ENCODE measurements at places on chromosomes 4 and X. TPM values are rescaled to one million over a fixed set of nuclear protein-coding genes. Genes with fewer than 3 reads are reported as not detected.

- no peak for DNase-seq
- H3K4me1 ChIP-seq = peaks cover 7% of the 10 kb centered on the region
- no peak overlapping the region for H3K4me3 ChIP-seq
- H3K27ac ChIP-seq = peak overlapping the region; percentile 74
- H3K36me3 ChIP-seq = no peaks in the 10 kb centered on the region
- H3K27me3 ChIP-seq = no peaks in the 10 kb centered on the region
These were observed 189.1 kb downstream of the SPCS3 start for GRCh38 chr4:176508780-176509331.

DNA sequence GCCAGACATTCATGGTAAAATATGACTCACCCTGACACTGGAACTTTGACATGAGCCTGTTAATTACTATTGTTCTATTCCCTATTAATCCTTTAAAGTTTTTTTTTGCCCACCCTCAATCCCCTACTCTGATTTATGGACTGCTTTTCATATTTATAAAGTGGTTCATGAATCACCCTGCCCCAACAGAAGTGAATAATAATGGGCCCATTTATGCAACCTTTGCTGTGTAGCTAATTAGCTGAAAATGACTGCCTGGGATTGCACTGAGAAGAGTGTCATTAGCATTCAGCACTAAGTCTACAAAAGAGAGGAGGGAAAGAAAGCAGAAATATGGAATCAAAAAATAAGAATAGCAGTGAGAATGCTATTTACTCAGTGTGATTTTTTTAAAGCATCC is 154.3 kb downstream of the COMMD8 start:
- no peak overlapping the region for H3K27ac ChIP-seq
- no peak overlapping the region for H3K4me3 ChIP-seq
- no peaks in the 10 kb centered on the region for H3K36me3 ChIP-seq
- H3K4me1 ChIP-seq = no peaks in the 10 kb centered on the region
- DNase-seq = no peak

DNA sequence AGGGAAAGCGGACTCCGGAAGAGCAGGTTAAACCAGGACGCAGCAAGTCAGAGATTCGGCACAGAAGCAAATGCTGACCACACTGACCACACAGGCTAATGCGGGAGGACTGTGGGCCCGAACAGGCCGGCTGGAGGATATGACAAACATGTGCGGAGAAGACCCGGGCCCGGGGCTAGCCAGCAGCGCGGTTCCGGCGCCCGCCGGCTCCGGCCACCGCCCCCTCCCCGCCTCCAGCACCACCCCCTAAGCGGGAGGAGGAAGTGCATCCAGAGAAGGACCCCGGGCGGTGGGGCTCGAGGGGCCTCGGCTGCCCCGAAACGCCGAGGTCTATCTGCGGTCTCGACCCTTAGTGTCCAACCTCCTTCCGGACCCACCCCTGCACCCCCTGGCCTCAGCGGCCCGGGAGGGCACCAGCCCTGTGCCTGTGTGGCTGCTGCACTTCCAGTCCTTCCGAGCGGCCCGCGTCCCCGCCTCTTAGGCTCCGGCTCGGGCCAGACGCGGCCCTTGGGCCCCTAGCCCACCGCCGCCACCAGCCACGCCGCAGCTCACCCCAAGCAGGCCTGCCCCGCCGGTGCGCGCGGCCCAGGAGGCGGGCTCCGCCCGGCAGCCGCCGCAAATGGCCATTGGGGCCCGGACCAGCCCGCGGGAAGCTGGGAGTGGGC is 2.1 kb downstream of the ELOVL6 start:
- no peaks in the 10 kb centered on the region for H3K36me3 ChIP-seq
- H3K27me3 ChIP-seq = peaks cover 4% of the 10 kb centered on the region
- H3K4me1 ChIP-seq = peaks cover 37% of the 10 kb centered on the region
- peak overlapping the region; percentile 76 for H3K27ac ChIP-seq
- H3K4me3 ChIP-seq = peak overlapping the region; percentile 78

DNA sequence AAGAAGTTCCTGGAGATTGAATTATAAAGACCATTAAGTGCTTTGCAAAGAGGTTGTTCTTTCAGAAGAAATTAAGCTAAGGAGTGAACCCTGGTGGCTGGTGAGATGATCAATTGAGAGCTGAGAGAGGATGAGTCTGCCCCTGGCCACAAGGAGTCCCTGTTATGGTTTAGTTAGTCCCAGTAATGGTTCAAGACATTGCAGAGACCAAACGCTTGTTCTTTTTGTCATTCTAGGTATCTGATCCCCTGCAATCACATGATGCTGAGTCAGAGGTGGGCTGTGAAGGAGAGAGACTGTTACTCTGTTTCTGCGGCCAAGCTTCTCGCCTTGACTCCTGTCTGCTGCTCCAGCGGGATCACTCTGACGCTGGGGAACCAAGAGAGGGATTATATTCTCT is 114.5 kb downstream of the GATB start:
- no peaks in the 10 kb centered on the region for H3K36me3 ChIP-seq
- H3K27me3 ChIP-seq = no peaks in the 10 kb centered on the region
- DNase-seq = no peak

GRCh38 chrX:126551306-126551705 is 1.3 kb downstream of the DCAF12L1 start:
- no peak for DNase-seq
- no peaks in the 10 kb centered on the region for H3K36me3 ChIP-seq
- H3K4me3 ChIP-seq = no peak overlapping the region

- no peak overlapping the region for H3K4me3 ChIP-seq
- no peaks in the 10 kb centered on the region for H3K36me3 ChIP-seq
- H3K27ac ChIP-seq = no peak overlapping the region
- no peaks in the 10 kb centered on the region for H3K27me3 ChIP-seq
- no peaks in the 10 kb centered on the region for H3K4me1 ChIP-seq
These were observed 281.7 kb downstream of the UNC5C start for GRCh38 chr4:95267081-95267480.

GRCh38 chr4:96993560-96993959 is 1149.7 kb downstream of the STPG2 start:
- no peak for DNase-seq
- no peaks in the 10 kb centered on the region for H3K27me3 ChIP-seq
- H3K4me3 ChIP-seq = no peak overlapping the region
- H3K36me3 ChIP-seq = no peaks in the 10 kb centered on the region

GRCh38 chr4:6568689-6569332 is 6.2 kb upstream of the MAN2B2 start:
- DNase-seq = no peak
- no peaks in the 10 kb centered on the region for H3K36me3 ChIP-seq
- peaks cover 6% of the 10 kb centered on the region for H3K4me1 ChIP-seq
- H3K27ac ChIP-seq = no peak overlapping the region
- H3K27me3 ChIP-seq = peaks cover 36% of the 10 kb centered on the region

GRCh38 chrX:24566240-24566639 is 80.9 kb downstream of the PCYT1B start:
- no peaks in the 10 kb centered on the region for H3K36me3 ChIP-seq
- H3K27me3 ChIP-seq = no peaks in the 10 kb centered on the region
- H3K4me3 ChIP-seq = no peak overlapping the region

DNA sequence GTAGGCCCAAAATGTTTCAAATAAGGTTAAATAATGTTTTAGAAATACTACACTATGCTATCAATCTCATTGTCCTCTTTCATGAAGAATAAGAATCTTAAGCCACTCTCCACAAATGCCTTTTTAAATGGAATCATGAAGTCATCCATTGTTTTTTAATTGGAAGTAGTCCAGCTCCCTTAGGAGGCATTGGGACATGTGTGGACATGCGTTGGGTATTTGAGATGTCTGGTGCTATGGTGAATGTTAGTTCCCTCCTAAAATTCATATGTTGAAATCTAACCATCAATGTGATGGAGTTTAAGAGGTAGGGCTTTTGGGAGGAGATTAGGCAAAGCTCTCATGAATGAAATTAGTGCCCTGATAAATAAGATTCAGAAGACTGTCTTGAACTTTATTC is 289.0 kb downstream of the C4orf33 start:
- H3K27me3 ChIP-seq = peaks cover 5% of the 10 kb centered on the region
- H3K4me3 ChIP-seq = no peak overlapping the region
- no peak for DNase-seq
- peaks cover 7% of the 10 kb centered on the region for H3K4me1 ChIP-seq

DNA sequence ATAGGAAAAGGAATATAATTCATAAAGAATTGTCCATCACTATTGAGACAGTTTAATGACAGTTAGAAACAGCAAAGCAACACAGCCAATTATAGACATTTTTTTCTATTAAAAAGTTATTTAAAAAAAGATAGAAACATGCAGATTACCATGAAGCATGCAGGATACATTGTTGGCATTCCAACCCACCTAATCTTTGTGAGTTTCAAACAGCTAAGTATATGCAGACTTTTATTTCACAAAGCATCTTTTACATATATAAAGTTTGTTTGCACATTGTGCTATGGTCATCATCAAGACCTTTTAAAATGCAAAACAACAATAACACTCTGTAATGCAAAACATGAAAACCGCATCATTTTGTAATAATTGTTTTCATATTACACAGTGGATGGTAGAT is 125.9 kb upstream of the ETNPPL start:
- H3K27me3 ChIP-seq = no peaks in the 10 kb centered on the region
- H3K27ac ChIP-seq = no peak overlapping the region
- H3K36me3 ChIP-seq = no peaks in the 10 kb centered on the region
- no peak overlapping the region for H3K4me3 ChIP-seq
- no peak for DNase-seq
- H3K4me1 ChIP-seq = peaks cover 5% of the 10 kb centered on the region

- H3K4me3 ChIP-seq = no peak overlapping the region
- H3K27me3 ChIP-seq = no peaks in the 10 kb centered on the region
These were observed 42.0 kb upstream of the RBMXL3 start for GRCh38 chrX:115147220-115147619.

Gene GPR173
- total RNA-seq = 0.25 TPM

Gene EBP
- 48.9 TPM for total RNA-seq

Gene NWD2
- total RNA-seq = not detected

Gene ATP1B4
- total RNA-seq = 1.8 TPM

Gene SEPTIN11
- 30.1 TPM for total RNA-seq
